Kidney (tissue), 22 donors: ENCODE measurements at places on chromosomes 12 and 14. TPM values are rescaled to one million over a fixed set of nuclear protein-coding genes. Genes with fewer than 3 reads are reported as not detected.

KRT75 gene
- not detected for total RNA-seq

GRCh38 chr14:89451229-89451628 lies 34.2 kb upstream of the FOXN3 start:
- H3K4me3 ChIP-seq = no peak overlapping the region
- no peak overlapping the region for H3K27ac ChIP-seq
- peaks cover 3% of the 10 kb centered on the region for H3K4me1 ChIP-seq
- no peak for DNase-seq
- no peaks in the 10 kb centered on the region for H3K36me3 ChIP-seq

TRHDE gene
- total RNA-seq = 18.6 TPM

CHST11 gene
- total RNA-seq = 23.3 TPM

VRTN gene
- total RNA-seq = not detected

DNA sequence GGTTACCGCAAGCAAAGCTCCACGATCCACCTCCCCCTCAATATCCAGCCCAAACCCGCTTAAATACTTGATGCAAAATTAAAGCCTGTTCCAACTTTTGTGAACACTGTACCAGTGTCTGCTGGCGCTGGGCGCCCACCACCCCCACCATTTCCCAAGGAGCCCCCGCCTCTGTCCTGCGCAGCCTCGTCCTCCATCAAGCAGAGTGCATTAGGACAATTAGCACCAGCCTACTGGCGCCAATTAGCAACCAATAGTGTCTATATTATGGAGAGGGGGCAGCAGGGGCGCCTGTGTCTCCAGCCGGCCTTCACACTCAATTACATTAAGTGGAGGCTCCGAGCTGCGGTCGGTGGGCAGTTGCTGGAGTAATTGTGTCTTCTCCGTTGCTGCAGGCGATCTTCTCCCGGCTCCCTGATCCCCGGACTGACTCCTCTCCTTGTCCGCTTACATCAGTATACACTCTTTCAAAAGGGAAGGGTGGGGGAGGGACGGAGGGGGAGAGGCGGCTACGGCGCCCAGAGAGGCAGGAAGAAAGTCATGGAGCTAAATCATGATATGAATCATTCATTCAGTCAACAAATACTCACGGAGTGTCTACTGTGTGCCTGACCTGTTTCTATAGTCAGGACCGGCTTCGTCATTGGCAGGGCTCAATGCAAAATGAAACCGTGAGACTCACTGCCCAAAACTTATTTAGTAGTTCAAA lies 707.3 kb downstream of the MED13L start:
- no peaks in the 10 kb centered on the region for H3K27me3 ChIP-seq
- H3K4me1 ChIP-seq = no peaks in the 10 kb centered on the region
- DNase-seq = no peak
- H3K27ac ChIP-seq = no peak overlapping the region

- H3K4me1 ChIP-seq = no peaks in the 10 kb centered on the region
- H3K27ac ChIP-seq = no peak overlapping the region
- no peaks in the 10 kb centered on the region for H3K36me3 ChIP-seq
- no peak overlapping the region for H3K4me3 ChIP-seq
- no peak for DNase-seq
These were observed 498.2 kb downstream of the BCL11B start for GRCh38 chr14:98773814-98774213.

B4GALNT1 gene
- total RNA-seq = 2.0 TPM

DNA sequence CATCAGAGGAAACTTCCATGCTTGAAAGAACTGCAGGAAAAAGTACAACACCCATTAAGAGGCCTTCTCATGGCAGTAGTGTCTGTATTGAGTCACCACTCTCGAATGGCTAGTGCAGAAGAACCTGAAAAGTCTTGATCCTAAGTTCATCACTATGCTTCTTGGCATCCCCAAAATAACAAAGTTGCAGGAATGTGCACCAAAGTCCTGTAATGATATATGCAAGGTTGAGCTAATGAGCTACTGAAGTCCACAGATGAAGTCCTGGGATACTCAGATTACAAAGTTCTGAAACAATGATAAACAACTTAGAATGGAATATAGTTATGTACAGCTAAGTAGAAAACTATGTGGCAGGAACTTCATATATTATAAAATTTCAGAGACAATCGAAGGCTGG lies 545.4 kb downstream of the FOXG1 start:
- H3K4me3 ChIP-seq = no peak overlapping the region
- H3K4me1 ChIP-seq = no peaks in the 10 kb centered on the region
- no peaks in the 10 kb centered on the region for H3K36me3 ChIP-seq
- H3K27ac ChIP-seq = no peak overlapping the region
- no peaks in the 10 kb centered on the region for H3K27me3 ChIP-seq

- no peak overlapping the region for H3K27ac ChIP-seq
- no peaks in the 10 kb centered on the region for H3K27me3 ChIP-seq
- no peaks in the 10 kb centered on the region for H3K4me1 ChIP-seq
- H3K36me3 ChIP-seq = no peaks in the 10 kb centered on the region
These were observed 49.1 kb upstream of the CAND1 start for GRCh38 chr12:67220065-67220464.

NKX2-1 gene
- total RNA-seq = not detected

- H3K4me1 ChIP-seq = peaks cover 12% of the 10 kb centered on the region
- peak within 1 kb of the TSS; percentile 82 for H3K4me3 ChIP-seq
- H3K27me3 ChIP-seq = no peaks in the 10 kb centered on the region
- H3K36me3 ChIP-seq = peaks cover 20% of the 10 kb centered on the region
These were observed at the start of gene PCBP2 for GRCh38 chr12:53451661-53452158. Gene PCBP2 (plus strand): TSS chr12:53452102. CDS start chr12:53454801, 2,699 bp downstream.

- H3K4me1 ChIP-seq = no peaks in the 10 kb centered on the region
- no peak for DNase-seq
- no peak overlapping the region for H3K27ac ChIP-seq
- no peak overlapping the region for H3K4me3 ChIP-seq
These were observed 160.8 kb upstream of the GSC start for GRCh38 chr14:94930690-94931089.

DNA sequence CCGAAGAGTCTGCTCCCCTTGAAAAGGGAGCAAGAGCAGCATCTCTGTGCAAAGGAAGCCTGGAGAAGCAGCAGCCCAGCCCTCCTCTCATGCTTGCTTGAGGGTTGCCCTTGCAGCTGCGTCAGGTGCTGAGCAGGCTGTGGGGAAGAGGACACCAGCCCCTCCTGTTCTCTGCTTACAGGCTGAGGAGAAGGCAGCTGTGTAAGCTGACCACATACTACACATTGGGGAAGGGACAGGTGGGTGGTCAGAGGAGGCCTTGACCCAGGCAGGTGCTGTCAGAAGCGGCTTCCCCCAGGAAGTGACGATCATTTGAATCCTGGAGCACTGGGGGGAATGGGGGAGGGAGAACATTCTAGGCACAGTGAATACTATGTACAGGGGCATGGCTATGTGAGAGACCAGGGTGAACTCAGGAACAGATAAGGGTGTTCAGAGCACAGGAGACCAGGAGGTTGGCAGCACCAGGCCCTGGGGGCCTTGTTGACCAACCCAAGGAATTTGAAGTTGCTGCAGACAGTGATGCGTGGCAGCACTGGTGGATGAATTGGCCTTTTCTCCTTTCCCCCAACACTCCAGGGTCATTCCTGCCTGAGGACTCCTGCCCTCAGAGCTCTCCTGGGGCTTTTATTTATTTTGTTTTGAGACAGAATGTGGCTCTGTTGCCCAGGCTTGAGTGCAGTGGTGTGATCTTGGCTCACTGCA lies 2.7 kb upstream of the KLC1 start:
- no peak for DNase-seq
- no peak overlapping the region for H3K4me3 ChIP-seq
- no peaks in the 10 kb centered on the region for H3K4me1 ChIP-seq
- no peak overlapping the region for H3K27ac ChIP-seq

DNA sequence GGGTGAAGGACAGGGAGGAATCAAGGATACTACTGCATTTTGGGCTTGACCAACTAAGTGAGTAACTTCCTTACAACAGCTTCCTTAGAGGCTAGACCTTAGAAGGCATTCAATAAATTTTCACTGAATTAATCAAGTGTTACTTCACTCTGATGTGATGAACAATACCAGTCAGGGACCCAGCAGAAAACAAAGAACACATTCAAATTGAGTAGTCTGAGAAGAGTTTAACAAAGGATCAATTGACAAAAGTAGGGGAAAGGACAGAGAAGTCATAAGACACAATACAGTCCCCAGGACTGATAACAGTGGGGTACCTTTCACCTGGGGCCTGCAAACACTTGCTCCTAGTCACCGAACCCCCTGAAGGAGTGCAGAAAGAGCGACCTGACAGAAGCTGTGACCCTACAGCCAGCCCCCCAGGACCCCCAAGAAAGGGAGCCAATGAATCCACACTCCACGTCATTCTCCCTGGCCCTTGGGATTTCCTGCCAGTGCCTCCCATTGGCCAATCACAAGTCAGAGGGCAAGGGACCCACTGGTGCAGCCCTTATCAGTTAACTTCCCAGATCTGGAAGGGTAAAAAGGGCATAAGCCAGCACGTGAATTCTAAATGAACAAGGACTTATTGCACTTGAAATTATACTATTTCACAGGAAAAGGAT lies 6.9 kb downstream of the ANAPC5 start:
- H3K36me3 ChIP-seq = peaks cover 25% of the 10 kb centered on the region
- DNase-seq = no peak
- H3K27me3 ChIP-seq = no peaks in the 10 kb centered on the region
- no peak overlapping the region for H3K27ac ChIP-seq

DNA sequence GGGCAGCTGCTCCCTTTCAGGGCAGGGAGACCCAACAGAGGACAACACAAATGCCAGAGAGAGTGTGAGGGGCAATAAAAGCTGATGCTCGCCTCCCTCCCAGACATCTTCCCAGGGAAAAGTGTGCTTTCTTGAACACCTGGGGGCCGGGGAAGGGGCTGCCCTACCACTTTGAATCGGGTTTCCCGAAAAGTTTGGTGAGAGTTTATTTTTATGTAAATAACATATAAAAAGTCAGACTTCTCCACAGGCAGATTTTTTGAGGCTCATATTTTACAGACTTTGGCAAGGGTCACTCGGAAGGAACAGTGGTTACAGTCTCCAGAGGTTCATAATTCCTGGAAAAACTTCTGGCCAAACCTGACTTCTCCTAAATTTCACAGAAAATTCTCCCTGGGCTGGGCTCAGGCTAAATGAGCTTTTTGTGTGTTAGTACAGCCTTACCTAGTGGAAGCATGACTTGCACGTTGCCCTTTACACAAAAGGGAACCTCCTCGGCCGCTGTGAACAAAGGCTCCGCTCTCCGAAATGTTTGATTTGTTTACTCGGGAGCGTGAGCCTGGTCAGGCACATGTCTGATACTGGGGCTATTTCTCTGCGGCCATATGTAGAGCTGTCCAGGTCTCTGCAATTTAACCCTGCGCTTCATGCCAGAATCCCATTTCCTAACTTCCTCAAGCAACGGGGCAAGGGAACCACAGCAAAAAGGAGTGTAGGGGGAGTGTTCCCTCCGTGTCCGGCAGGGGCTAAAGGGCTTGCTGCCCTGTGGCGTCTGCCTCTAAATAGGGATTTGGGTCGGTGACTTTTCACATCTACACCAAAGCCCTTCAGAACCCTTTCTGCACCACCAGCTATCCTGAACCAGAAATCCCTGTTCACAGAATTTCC lies 3.4 kb downstream of the RTL1 start:
- no peak for DNase-seq
- H3K4me1 ChIP-seq = peaks cover 7% of the 10 kb centered on the region
- H3K27ac ChIP-seq = no peak overlapping the region
- H3K36me3 ChIP-seq = no peaks in the 10 kb centered on the region

GRCh38 chr12:99771659-99772058 lies 124.1 kb downstream of the GARIN6 start:
- H3K4me1 ChIP-seq = no peaks in the 10 kb centered on the region
- H3K27me3 ChIP-seq = no peaks in the 10 kb centered on the region
- H3K27ac ChIP-seq = no peak overlapping the region
- no peaks in the 10 kb centered on the region for H3K36me3 ChIP-seq
- H3K4me3 ChIP-seq = no peak overlapping the region

GRCh38 chr12:48023386-48023785 lies 19.1 kb upstream of the COL2A1 start:
- no peaks in the 10 kb centered on the region for H3K36me3 ChIP-seq
- no peaks in the 10 kb centered on the region for H3K27me3 ChIP-seq
- no peak overlapping the region for H3K4me3 ChIP-seq
- peak; percentile 52 for DNase-seq
